Activated naive CD4-positive, alpha-beta T cell treated with anti-CD3 and anti-CD28 coated beads for 36 hours (primary cell): ENCODE measurements at places on chromosomes 6 and 20. TPM values are rescaled to one million over a fixed set of nuclear protein-coding genes. Genes with fewer than 3 reads are reported as not detected.

- H3K4me3 ChIP-seq: peak overlapping the region; percentile 78
- H3K36me3 ChIP-seq: peaks cover 10% of the 10 kb centered on the region
- H3K27ac ChIP-seq: peak overlapping the region; percentile 89
- no peaks in the 10 kb centered on the region for H3K27me3 ChIP-seq
- H3K4me1 ChIP-seq: peaks cover 71% of the 10 kb centered on the region
Measured at GRCh38 chr6:16437095-16437494, 198.7 kb downstream of the GMPR start.

DNA sequence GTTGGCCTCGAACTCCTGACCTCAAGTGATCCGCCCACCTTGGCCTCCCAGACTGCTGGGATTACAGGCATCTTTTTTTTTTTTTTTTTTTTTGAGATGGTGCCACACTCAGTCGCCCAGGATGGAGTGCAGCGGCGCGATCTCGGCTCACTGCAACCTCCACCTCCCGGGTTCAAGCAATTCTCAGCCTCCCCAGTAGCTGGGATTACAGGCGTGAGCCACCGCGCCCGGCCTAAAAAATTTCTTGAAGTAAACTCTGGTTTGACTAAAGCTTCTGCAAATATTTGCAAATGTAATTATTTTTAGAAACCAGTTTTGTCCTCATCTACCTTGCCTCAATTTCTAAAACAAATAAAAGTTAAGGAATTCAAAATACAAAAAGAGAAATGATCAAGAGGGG, 1.2 kb downstream of the IBTK start:
- DNase-seq: no peak
- H3K27ac ChIP-seq: no peak overlapping the region
- H3K4me1 ChIP-seq: peaks cover 37% of the 10 kb centered on the region
- H3K27me3 ChIP-seq: no peaks in the 10 kb centered on the region
- H3K4me3 ChIP-seq: peak overlapping the region; percentile 92

DNA sequence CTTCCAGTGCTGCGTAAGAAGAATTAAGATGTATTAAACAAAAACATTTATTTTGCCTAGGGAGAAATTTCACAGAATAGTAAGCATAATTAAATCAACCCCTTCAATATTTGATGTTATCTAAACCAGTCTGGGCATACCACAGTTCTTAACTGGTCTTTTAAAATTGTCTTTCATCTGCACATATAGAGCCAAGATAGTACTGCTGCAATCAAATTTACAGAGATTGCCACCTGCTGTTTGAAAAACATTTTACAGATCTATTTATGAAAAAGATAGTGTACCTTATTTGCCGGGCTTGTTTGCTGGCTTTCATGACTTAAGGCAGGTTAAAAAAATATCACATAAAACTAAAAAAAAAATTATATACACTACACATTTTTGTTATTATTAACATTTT, 323.2 kb downstream of the ADGRB3 start:
- no peaks in the 10 kb centered on the region for H3K36me3 ChIP-seq
- H3K4me3 ChIP-seq: no peak overlapping the region
- no peak for DNase-seq
- no peaks in the 10 kb centered on the region for H3K27me3 ChIP-seq

ZSCAN23 gene
- 2.0 TPM for total RNA-seq

GRCh38 chr20:41692479-41693135, 74.4 kb upstream of the CHD6 start:
- peaks cover under 1% of the 10 kb centered on the region for H3K27me3 ChIP-seq
- peaks cover 14% of the 10 kb centered on the region for H3K4me1 ChIP-seq
- DNase-seq: peak; percentile 84
- no peaks in the 10 kb centered on the region for H3K36me3 ChIP-seq

MMP24 gene
- not detected for total RNA-seq

GRCh38 chr6:76465410-76465809, 392.9 kb upstream of the IMPG1 start:
- no peaks in the 10 kb centered on the region for H3K36me3 ChIP-seq
- H3K27me3 ChIP-seq: no peaks in the 10 kb centered on the region
- H3K4me3 ChIP-seq: no peak overlapping the region
- no peak overlapping the region for H3K27ac ChIP-seq
- no peak for DNase-seq

GRCh38 chr20:52179331-52180179, 12.0 kb downstream of the ZFP64 start:
- no peak overlapping the region for H3K4me3 ChIP-seq
- peaks cover 19% of the 10 kb centered on the region for H3K36me3 ChIP-seq
- H3K27me3 ChIP-seq: no peaks in the 10 kb centered on the region
- H3K27ac ChIP-seq: peak overlapping the region; percentile 66
- DNase-seq: peak; percentile 52

FOXF2 gene
- not detected for total RNA-seq

- no peak overlapping the region for H3K27ac ChIP-seq
- no peak overlapping the region for H3K4me3 ChIP-seq
- DNase-seq: no peak
- peaks cover 22% of the 10 kb centered on the region for H3K27me3 ChIP-seq
- peaks cover 4% of the 10 kb centered on the region for H3K4me1 ChIP-seq
Measured at GRCh38 chr6:20279608-20280287, 67.5 kb upstream of the MBOAT1 start.
